Memory B cell (primary cell): ENCODE measurements at places on chromosomes 12 and 14.
A peak's percentile ranks its signal among the peaks of the same experiment; 100 is the strongest.

- H3K27me3 ChIP-seq, result no peaks in the 10 kb centered on the region
- H3K27ac ChIP-seq, result no peak overlapping the region
- peaks cover 15% of the 10 kb centered on the region for H3K36me3 ChIP-seq
- H3K4me3 ChIP-seq, result no peak overlapping the region
These were observed 5.1 kb downstream of the MBIP start for GRCh38 chr14:36315159-36315853.

GRCh38 chr14:44352201-44352600 lies 154.9 kb downstream of the FSCB start:
- H3K4me3 ChIP-seq, result no peak overlapping the region
- no peaks in the 10 kb centered on the region for H3K36me3 ChIP-seq
- H3K27me3 ChIP-seq, result no peaks in the 10 kb centered on the region

DNA sequence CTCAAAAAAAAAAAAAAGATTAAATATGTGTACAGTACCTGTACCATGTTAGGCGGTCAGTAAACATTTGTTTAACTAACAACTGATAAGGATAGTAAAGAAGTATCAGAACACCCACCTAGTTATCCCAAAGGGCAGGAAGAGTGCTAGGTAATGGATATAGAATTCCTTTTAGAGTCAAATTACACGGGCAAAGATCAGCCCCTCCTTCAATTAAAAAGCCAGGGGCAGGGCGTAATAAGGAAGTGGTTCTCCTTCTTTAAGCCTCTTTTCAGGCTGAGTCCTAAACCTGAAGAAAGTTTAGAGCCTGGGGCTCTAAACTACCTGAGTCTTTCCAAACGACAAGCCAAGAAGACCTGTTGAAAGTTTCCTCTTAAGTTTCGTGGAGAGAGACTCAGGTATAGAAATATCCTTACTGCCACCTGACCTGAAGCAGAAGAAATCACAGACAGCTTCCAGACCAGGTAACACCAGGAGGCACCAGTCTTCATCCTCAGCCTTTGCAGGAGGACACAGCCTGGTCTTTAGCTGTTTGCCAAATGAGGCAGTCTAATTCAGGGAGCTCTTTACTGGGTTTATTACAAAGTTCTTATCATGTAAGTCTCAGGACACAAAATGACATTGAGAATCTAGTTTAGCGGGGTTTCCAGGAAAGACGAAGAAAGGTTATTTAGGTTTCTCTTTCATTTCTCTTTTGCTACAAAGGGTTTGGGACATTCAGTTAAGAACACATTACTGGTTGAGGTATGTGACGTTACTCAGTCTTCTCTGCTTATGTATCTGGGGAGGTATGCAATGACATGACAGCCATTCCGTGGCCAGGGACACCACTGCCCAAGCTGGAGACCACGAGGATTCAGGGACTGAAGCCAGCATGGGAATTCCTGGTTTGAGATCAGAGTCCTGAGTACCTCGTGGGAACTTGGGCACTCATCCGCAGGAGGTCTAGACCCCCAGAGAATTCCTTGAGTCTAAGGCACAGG lies at the start of gene BCL2L14:
Gene BCL2L14 (plus strand): TSS at position 266 of the 983 bp plus-strand sequence. CDS start 8,367 bp downstream, outside the sequence.
- H3K27me3 ChIP-seq, result peaks cover 5% of the 10 kb centered on the region
- no peaks in the 10 kb centered on the region for H3K36me3 ChIP-seq
- no peak for DNase-seq
- H3K27ac ChIP-seq, result peak within 1 kb of the TSS; percentile 29
- peak within 1 kb of the TSS; percentile 81 for H3K4me3 ChIP-seq
- peaks cover 12% of the 10 kb centered on the region for H3K4me1 ChIP-seq

- H3K4me3 ChIP-seq, result no peak overlapping the region
- DNase-seq, result no peak
- H3K27ac ChIP-seq, result no peak overlapping the region
- H3K36me3 ChIP-seq, result no peaks in the 10 kb centered on the region
These were observed 2.4 kb downstream of the STAB2 start for GRCh38 chr12:103589517-103589916.

DNA sequence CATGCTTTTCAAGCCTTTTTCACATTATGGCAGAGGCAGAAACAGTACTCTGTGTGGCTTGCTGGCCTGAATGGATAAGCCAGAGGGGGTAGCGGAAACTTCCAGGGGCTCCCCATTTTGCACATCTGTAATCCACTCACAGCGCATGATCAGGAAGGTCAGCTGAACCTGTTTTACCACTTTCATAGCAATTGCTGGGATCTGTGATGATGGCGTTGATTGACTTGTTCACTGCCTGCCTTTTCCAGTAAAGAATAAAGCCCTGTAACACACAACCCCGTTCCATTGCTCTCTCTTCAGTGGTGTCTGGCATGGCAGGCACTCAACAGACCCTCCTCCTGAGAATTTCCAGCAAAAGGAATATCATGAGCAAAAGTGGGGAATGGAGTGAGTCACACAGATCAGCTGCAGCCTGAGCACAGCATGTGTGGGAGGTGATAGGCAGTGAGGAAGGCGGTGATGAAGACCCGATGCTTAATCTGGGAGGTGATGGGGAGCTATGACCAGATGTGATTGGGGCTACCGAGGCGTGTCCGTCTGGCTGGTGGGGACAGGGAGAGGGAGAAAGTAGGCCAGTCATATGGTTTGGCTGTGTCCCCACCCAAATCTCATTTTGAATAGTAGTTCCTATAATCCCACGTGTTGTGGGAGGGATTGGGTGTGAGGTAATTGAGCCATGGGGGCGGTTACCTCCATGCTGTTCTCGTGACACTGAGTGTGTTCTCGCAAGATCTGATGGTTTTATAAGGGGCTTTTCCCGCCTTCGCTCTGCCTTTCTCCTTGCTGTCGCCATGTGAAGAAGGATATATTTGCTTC lies 44.7 kb upstream of the CHST11 start:
- peak overlapping the region; percentile 42 for H3K27ac ChIP-seq
- H3K27me3 ChIP-seq, result peaks cover 9% of the 10 kb centered on the region
- no peak for DNase-seq
- no peaks in the 10 kb centered on the region for H3K36me3 ChIP-seq
- peaks cover 12% of the 10 kb centered on the region for H3K4me1 ChIP-seq

- peaks cover 5% of the 10 kb centered on the region for H3K27me3 ChIP-seq
- no peaks in the 10 kb centered on the region for H3K36me3 ChIP-seq
- H3K4me1 ChIP-seq, result peaks cover 3% of the 10 kb centered on the region
- no peak overlapping the region for H3K4me3 ChIP-seq
- DNase-seq, result no peak
- no peak overlapping the region for H3K27ac ChIP-seq
These were observed 51.5 kb downstream of the ST8SIA1 start for GRCh38 chr12:22283006-22283506.

- H3K36me3 ChIP-seq, result peaks cover 2% of the 10 kb centered on the region
- H3K4me1 ChIP-seq, result peaks cover 20% of the 10 kb centered on the region
- peak overlapping the region; percentile 98 for H3K4me3 ChIP-seq
- no peak for DNase-seq
- H3K27ac ChIP-seq, result peak overlapping the region; percentile 98
These were observed 941 bp downstream of the ZDHHC17 start for GRCh38 chr12:76764856-76765255.

DNA sequence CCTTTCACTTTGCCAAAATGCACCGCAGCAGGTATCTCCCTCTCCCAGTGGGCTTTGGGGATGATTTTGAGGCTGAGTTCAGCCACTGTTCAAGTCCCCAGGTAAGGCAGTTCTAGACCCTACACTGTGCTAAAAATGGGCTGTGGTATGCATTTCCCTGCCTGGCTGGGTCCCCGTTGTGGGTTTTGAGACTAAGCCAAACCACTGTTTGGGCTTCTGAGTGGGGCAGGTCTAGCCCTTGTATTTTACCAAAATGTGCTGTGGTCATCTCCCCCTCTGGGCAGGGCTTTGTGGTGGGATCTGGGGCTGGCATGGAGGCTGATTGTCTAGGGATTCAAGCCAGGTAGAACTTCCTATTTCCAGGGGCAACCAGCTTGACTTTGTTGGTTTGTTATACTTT lies 13.6 kb upstream of the OR4Q3 start:
- H3K36me3 ChIP-seq, result no peaks in the 10 kb centered on the region
- DNase-seq, result no peak
- no peak overlapping the region for H3K27ac ChIP-seq

DNA sequence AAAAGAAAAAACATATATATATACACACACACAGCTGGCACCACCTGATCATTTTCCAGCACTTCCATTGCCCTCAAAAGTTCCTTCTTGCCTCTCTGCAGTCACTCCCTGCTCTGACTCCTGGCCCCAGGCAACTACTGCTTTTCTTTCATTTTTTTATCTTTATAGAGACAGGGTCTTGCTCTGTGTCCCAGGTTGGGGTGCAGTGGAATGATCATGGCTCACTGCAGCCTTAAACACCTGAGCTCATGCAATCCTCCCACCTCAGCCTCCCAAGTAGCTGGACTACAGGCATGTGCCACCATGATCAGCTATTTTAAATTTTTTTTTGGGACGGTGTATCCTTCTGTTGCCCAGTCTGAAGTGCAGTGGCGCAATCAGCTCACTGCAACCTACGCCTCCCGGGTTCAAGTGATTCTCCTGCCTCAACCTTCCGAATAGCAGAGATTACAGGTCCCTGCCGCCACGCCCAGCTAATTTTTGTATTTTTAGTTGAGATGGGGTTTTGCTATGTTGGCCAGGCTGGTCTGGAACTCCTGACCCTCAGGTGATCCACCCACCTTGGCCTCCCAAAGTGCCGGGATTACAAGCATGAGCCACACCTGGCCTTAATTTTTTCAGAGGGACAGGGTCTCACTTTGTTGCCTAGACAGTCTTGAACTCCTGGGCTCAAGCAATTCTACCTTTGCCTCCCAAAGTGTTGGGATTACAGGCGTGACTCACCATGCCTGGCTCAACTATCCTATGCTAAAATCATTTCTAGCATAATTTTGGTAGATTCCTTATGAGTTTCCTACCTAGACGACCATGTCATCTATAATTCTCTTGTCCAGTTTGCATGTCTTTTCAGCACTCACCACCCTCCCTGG lies 7.8 kb downstream of the HSP90AA1 start:
- H3K4me3 ChIP-seq, result no peak overlapping the region
- no peaks in the 10 kb centered on the region for H3K27me3 ChIP-seq
- peaks cover 9% of the 10 kb centered on the region for H3K4me1 ChIP-seq
- no peak for DNase-seq
- peaks cover 41% of the 10 kb centered on the region for H3K36me3 ChIP-seq
- no peak overlapping the region for H3K27ac ChIP-seq

DNA sequence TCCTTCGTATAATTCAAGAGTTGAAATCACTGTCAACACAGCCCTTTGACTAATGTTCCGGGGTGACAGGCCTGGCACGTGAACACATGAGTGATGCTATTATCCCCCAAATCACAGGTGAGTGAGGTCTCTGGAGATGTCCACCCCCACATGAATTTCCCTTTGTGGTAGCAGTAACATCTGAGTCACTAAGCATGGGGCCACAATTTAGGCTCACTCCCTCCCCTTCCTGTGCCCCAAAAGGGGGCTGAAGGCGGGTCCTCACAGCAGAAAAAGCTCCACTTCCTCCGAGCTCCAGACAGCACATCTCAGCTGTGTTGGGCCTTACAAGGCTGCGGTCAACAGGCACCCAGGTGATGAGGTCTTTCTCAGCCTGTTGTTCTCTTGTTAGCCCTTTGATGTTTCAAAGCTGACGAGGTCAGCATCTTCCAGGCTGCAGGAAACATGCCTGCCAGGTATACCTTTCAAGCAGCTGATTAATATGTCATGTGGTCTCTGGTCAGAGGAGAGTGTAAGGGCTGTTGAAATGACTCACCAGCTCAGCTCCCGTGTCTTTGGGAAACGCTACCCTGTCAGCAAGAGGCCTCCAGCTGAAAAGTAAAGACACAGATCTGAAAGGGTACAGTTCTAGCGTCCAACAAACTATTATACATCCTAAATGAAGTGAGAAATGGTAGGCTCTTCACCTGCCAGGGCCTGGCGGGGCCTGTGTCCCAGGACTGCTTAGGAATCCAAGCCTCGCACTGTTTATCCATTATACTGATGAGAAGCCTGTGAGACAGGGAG lies 107.3 kb downstream of the ZFP36L1 start:
- H3K4me1 ChIP-seq, result peaks cover 58% of the 10 kb centered on the region
- H3K27me3 ChIP-seq, result no peaks in the 10 kb centered on the region

DNA sequence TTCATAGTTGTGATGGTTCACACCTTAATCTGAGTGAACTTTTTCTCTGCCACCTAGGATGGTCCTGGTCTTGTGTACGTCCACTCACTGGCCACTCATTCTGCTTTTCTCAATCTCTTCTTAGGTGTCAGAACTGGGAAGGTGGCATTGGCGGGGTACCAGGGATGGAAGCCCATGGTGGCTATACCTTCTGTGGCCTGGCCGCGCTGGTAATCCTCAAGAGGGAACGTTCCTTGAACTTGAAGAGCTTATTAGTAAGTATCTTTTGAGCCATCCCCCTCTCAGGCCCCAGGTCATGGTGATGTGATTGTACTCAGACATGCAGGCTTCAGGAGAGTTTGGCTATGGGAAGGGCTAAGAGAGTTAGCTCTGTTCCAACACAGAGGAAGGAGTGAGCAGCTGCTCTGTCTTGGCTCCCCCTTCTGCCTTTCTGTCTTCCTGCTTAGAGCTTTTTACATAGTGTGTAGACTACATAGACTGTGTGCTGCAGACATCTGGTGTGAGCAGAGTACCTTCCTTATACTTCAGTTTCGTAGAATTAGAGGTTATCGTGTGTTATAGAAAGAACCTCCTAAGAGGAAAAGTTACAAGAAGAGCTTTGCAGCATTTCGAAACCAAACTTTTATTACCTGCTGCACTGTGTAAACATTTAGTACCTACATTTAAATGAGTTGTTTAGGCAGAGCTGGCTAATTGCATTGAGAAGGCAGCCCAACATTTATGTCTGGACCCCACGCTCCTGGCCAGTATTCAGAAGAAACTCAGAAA lies 54.2 kb downstream of the FNTB start:
- H3K27me3 ChIP-seq, result no peaks in the 10 kb centered on the region
- peaks cover 13% of the 10 kb centered on the region for H3K36me3 ChIP-seq
- H3K27ac ChIP-seq, result peak overlapping the region; percentile 25
- no peak overlapping the region for H3K4me3 ChIP-seq

DNA sequence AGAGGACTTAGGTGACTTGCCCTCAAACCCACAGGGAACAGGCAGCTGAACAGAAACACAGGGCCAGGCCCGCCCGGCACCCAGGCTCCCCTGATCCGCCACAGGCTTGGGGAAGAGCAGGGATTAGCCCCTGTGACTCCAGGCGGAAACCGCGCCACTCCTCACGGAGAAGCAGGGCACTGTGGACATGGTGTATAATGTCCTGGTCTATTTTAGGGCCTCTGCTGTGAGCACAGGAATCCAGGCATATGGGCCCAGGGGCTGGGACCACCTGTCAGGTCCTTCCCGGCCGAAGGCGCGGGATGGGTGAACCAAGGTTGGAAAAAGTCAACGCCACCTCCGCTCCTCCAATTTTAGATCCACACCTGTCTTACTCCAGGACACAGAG lies 34.6 kb upstream of the MEG3 start:
- no peak overlapping the region for H3K4me3 ChIP-seq
- H3K36me3 ChIP-seq, result no peaks in the 10 kb centered on the region
- peaks cover 4% of the 10 kb centered on the region for H3K27me3 ChIP-seq
- no peaks in the 10 kb centered on the region for H3K4me1 ChIP-seq
